ENCODE measurements at places on chromosomes 13 and 19. TPM values are rescaled to one million over a fixed set of nuclear protein-coding genes. Genes with fewer than 3 reads are reported as not detected.

DNA sequence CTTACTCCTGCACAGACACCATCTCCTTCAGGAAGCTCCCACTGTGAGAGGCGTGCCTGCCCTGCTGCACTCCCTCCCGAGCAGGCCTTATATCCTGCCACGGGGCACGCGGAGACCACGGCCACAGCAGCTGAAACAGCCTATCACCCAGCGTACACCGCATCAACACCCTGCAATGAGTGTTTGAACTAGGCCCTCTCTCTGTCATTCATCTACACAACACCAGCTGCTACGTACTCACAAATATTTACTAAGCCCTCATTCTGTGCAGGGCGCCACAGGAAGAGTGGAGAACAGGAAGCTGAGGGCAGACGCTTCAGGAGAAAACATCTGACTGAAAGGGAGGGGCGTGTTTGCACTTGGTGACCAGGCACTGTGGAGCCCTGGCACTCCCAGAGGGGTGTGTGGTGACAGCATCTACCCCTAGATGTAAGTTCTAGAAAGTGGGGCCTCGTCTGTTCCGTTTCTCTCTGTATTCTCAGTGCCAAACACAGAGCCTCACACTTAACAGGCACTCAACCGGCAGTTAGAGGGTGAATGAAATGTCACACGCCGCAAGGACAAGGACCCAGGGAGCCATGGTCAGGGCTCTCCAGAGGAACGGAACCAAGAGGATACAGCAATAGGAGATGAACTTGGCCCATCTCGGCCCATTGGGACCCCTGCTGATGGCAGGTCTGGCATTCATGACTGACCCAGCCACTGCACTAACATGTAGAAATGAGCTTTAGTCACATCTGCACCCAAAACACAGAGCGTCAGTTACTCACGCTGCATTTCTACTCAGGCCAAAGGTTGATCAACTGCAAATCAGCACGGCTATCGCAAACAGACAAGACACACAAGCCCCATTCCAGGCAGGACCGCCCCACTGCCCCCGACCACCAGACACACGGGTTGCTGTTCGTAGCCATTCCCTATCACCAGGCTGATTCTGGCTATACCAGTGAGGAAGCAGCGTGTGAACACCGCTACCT is 15.7 kb downstream of the RANBP3 start:
- no peak for DNase-seq

DNA sequence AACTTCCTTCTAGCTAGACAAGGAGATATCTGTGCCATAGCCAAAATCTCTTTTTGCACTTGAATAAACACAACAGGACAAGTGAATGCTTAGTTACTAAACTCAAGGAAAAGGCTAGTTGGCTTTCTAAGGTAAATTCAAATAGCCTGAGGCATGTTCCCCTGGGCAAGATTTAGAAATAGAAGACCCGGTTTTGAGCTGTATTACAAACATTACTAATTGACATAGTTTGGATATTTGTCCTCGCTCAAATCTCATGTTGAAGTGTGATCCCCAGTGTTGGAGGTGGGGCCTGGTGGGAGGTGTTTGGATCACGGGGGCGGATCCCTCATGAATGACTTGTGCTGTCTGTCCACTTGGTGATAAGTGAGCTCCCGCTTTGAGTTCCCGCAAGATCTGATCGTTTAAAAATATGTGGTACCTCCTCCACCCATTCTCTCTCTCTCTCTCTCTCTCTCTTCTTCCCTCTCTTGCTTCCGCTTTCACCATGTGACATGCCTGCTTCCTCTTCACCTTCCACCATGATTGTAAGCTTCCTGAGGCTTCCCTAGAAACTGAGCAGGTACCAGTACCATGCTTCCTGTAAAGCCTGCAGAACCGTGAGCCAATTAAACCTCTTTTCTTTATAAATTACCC is 3.9 kb upstream of the KBTBD6 start:
- DNase-seq, result no peak

DNA sequence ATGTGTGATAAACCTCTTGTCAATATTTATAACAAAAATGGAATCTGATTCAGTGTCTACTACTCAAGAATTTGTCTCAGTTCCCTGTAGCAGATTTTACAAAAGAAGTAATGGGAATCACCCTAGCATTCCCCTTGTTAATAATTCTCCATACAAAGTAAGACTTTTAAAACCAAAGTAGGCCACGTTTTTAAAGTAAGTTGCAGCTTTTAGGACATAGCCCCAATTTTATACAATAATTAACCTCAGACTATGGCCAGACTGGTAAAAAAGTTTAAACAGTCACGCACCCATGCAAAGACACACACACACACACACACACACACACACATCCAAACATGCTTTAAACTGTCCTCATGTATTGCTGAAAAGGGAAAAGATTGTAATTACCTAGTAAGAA is 589.9 kb downstream of the PCDH9 start:
- DNase-seq, result peak; percentile 91

PLEKHA4 gene
- 14.4 TPM for total RNA-seq

- DNase-seq, result no peak
Measured at GRCh38 chr13:28820099-28821051, at the start of gene MTUS2. MTUS2 (plus strand) TSS chr13:28820339.

LRG1 gene
- total RNA-seq, result 0.17 TPM

DNA sequence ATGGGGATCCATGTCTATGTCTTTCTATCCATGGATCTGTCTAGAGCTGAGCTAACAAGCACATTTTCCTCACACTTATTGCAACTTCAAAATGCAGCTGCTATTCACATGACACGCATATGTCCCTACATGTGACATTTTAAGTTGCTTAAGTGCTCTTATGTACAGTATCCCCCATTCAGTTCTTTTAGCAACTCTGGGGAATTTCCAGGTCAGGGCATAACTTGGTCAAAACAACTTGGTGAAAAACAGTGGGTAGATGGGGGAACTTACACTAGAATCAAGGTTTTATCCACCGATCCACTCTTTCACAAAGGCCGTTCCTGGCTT is 73.0 kb downstream of the COL4A1 start:
- DNase-seq, result no peak

ZNF773 gene
- 18.9 TPM for total RNA-seq

OR7C1 gene
- not detected for total RNA-seq

F10 gene
- 1.0 TPM for total RNA-seq

FFAR2 gene
- not detected for total RNA-seq

DNA sequence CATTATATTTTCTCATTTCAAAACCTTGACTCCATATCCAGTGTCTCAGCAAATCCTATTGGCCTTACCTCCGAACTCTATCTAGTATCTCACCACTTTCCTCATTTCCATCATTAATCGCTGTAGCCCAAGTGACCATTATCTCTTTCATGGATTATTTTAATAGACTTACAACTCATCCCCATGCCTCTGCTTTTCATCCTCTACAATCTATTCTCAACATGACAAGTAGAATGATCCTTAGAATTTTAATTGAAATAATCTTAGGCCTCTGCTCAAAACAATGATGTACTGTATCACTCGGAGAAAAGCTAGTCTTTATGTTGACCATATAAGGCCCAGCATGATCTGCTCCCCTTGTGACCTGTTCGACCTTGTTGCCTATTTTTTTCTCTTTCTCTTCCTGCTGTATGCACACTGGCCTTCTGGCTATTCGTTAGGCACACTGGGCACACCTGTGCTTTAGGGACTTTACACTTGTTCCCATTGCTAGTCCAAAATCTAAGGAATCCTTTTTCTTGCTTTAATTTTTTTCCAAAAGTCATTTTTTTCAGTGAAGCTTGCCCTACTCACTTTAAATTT is 21.4 kb downstream of the DNAJC15 start:
- DNase-seq, result no peak

- no peak for DNase-seq
Measured at GRCh38 chr13:79709471-79709870, 228.5 kb downstream of the NDFIP2 start.
